Activated T-cell treated with anti-CD3 and anti-CD28 coated beads, Interleukin-2, amount 50 U/mL, for 24 hours (primary cell): ENCODE measurements at places on chromosomes 7 and 10.
A peak's percentile ranks its signal among the peaks of the same experiment; 100 is the strongest.

GRCh38 chr10:43125274-43125845, 12.9 kb upstream of the CSGALNACT2 start:
- no peak for DNase-seq

GRCh38 chr10:100969187-100970075, at the start of gene SEMA4G:
SEMA4G (plus strand) TSS chr10:100969504; CDS start chr10:100972913, 3,409 bp downstream.
- peak; percentile 66 for DNase-seq

GRCh38 chr7:74619235-74619860, 38.2 kb upstream of the GTF2I start:
- no peak for DNase-seq

DNA sequence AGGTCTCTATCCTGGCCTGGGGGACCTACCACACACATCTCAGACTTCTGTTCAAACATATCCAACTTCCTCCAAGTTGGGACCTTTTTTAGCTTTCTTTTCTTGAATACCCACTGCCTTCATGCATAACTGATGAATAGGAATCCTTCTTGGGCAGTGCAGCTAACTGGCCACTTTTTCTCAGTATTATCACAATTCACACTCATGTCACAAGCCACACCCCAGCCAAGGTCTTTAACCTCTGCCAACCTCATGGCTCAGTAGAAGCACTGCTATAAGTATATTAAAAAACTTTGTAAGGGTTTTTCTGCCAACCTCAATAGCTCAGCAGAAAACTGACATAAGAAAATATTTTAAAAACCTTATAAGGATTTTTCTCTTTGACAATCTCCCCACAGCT, 44.5 kb downstream of the HHEX start:
- no peak for DNase-seq

GRCh38 chr7:55489552-55489951, 82.8 kb downstream of the VOPP1 start:
- no peak for DNase-seq

- no peak for DNase-seq
These were observed 109.6 kb downstream of the GPR37 start for GRCh38 chr7:124655990-124656389.

GRCh38 chr7:69880840-69881239, 282.6 kb downstream of the AUTS2 start:
- no peak for DNase-seq

- no peak for DNase-seq
These were observed 425.3 kb upstream of the ZMIZ1 start for GRCh38 chr10:78643513-78643912.

GRCh38 chr7:26275213-26275612, 16.4 kb upstream of the SNX10 start:
- no peak for DNase-seq

DNA sequence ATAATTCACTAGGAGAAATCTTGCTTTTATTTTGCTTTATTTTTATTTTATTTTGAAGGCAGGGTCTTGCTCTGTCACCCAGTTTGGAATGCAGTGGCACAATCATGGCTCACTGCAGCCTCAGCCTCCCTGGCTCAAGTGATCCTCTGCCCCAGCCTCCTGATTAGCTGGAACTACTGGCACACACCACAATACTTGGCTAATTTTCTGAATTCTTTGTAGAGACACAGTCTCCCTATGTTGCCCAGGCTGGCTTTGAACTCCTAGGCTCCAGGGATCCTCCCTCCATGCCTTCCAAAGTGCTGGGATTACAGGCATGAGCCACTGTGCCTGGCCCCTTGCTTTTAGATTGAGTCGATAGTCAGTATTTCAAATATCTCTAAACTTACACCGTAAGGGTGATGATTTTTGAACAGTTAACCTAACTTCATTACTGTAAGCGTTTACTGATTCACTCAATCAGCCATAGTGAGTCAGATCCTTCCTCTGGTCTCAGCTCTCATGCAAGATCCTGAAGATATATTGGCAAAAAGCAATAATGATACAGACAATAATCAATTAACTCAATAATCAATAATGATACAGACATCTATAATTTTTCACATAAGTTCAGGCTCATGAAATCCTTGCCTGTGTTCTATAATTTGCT, 239.5 kb downstream of the KIAA1217 start:
- no peak for DNase-seq
